ENCODE measurements at places on chromosomes 3 and 15.

DNA sequence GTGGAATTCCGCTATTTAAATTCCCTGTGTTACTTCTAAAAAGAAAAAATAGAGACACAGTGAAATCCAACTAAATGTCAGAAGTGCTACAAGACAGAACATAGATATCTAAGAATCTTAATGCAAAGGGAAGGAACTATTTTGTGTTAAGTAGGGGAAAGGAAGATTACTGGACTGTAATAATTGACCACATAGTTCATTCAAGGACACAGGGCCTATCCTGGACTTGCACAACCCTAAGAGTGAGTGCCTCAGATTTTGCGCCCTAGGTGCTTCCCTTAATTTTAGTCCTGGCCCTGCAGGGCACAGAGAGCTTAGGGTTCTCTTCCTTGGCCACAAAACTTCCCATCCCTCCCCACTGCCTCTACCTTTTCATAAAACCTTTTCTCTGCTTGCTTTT lies 3.5 kb upstream of the IL20RB start:
- no peak for DNase-seq

DNA sequence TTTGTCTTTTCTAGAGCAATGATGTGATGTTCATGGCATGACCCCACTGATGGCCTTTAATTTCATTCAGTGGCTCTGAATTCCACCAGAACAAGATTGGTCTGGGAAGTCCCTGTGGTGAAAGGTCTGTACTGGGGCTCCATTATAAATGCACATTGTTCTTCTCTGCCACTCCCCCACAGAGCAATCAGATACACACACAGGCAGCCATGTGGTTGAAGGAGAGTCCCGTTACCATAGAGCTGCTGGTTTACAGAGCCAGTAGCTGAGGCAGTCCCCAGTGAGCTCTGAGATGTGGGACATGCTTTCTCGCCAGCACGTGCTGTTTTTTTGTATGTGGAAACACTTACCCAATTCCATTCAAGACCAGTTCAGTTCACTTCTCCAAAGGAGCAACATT lies 172.7 kb upstream of the TRIM42 start:
- no peak for DNase-seq

GRCh38 chr3:194573680-194574437 lies 59.4 kb downstream of the TMEM44 start:
- peak; percentile 74 for DNase-seq

DNA sequence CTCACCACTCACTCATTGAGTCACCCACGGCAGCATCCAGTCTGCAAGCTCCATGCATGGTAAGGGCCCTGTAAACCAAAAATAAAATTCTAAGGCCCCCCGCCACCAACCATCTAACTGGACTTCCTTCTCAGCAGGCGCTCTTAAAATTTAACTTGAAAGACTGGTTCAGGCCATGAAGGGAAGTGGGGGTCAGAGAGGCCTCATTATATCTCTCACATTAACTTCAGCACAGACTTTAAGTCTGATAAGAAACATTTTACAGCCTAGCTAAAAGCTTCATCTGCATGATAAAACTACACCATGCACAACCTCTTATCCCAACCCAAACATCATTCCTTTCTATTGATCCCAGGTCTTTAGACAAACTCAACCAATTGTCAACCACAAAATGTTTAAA lies 38.5 kb downstream of the FBLN2 start:
- DNase-seq, result peak; percentile 52

- DNase-seq, result no peak
These were observed 207.5 kb upstream of the LINGO1 start for GRCh38 chr15:77839970-77840905.
